Activated T-cell treated with anti-CD3 and anti-CD28 coated beads for 48 hours (primary cell): ENCODE measurements at places on chromosomes 12 and 14.

- no peak for DNase-seq
These were observed 977.5 kb upstream of the LRFN5 start for GRCh38 chr14:40629144-40629543.

- DNase-seq, result no peak
These were observed 176.7 kb upstream of the SEL1L start for GRCh38 chr14:81710232-81710845.

- no peak for DNase-seq
These were observed 35.8 kb downstream of the TIMELESS start for GRCh38 chr12:56413392-56413791.

DNA sequence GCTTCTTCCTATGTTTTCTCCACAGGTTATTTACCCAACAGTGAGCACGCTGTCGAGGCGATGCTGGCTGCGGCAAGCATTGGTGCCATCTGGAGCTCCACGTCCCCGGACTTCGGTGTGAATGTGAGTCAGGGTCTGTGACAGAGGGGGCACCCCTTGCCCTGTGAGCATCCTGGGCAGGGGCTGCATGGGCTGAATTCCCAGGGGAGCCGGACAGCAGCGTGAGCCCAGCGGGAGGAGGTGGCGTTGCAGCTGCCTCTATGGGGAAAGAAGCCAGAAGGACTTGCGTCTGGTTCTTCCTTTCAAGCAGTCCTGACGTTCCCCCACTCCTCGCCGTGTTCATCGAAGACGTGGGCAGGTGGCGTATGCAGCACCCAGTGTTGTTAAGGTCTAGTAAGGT is 26.2 kb downstream of the AACS start:
- no peak for DNase-seq
